Activated CD4-positive, CD25-positive, alpha-beta regulatory T cell (primary cell): ENCODE measurements at places on chromosomes 11 and 22.

- DNase-seq = no peak
Measured at GRCh38 chr22:42844756-42845155, 12.3 kb downstream of the ARFGAP3 start.

DNA sequence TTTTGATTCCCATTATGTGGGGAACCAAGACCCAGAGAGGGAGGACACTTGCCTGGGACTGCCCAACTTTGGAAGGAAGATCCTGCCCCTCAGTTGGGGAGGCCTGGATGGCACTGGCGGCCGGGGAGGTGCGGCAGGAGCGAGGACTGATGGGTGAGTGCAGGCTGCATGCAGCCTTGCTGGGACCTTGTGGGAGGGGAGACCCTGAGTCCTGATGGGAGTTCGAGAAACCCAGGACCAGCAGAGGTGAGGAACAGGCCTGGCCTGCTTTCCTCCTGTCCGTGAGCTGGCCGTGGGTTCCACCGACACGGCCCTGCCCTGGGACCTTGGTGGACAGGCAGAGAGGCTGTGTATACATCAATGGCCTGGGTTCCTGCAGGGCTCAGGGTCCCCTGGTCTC is 19.3 kb upstream of the SMIM38 start:
- no peak for DNase-seq

- DNase-seq = no peak
Measured at GRCh38 chr11:74417860-74418508, 19.8 kb upstream of the PGM2L1 start.

DNA sequence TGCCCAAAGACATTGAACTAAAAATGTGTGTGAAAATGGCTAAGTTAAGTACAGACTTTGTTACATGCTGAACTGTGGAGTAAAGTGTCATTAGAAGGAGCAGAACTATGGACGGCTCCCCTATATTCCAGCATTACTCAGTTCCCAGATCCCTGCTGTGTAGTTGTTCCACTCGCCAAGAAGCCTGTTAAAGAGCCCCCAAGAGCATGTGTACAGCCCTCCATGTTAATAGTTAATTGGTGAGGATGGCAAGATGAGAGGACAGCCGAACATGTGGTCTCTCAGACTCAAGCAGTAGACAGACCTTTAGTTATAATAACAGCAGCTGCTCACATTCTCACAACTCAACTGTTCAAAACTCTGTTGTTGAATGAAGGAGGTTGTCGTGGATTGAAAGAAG is 127.4 kb downstream of the ELP4 start:
- DNase-seq = no peak

DNA sequence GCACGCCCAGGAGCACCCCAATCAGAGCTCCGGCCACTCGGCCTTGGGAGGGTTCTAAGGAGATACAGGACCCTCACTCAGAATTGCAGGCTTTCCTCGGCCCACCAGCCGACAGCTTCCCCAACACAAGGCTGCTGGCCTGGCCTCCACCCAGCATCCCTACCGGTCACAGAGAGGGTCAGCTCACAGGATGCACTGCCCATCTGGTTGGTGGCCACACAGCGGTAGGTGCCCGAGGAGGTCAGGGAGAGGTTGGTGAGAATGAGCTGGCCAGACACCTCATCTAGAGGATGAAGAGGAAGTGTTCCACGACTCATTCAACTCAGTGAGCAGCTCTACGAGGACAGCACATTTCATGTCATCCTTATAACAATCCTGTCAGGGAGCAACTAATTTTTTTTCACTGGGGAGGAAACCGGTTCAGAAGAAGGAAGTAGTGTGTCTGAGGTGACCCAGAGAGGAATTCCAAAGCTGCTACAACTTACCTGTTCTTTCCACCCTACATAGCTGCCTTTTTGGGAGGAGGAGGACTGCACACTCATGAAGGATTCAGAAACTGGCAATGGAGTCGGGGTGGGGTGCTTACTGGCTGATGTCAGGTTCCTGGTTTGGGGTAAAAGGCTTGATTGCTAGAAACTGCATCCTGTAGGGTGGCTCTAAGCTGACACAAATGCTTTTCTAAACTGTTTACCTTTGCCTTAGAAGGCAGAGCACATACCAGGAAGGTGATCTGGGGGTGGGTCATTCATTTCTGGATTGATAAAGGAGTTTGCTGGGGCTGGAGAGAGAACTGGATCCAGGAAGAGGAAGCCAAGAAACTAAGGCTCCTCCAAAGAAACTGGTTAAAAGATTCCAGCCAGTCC is 3.3 kb downstream of the VSIG2 start:
- no peak for DNase-seq

GRCh38 chr11:34870548-34871196 is 45.5 kb downstream of the APIP start:
- DNase-seq = no peak

- no peak for DNase-seq
Measured at GRCh38 chr11:94132152-94132558, 3.5 kb downstream of the PANX1 start.

- DNase-seq = no peak
Measured at GRCh38 chr11:104091281-104092096, 55.0 kb downstream of the DDI1 start.

GRCh38 chr11:75347781-75348566 is 3.5 kb downstream of the ARRB1 start:
- no peak for DNase-seq

GRCh38 chr11:111879637-111879960 is 258 bp downstream of the CFAP68 start:
- DNase-seq = no peak

DNA sequence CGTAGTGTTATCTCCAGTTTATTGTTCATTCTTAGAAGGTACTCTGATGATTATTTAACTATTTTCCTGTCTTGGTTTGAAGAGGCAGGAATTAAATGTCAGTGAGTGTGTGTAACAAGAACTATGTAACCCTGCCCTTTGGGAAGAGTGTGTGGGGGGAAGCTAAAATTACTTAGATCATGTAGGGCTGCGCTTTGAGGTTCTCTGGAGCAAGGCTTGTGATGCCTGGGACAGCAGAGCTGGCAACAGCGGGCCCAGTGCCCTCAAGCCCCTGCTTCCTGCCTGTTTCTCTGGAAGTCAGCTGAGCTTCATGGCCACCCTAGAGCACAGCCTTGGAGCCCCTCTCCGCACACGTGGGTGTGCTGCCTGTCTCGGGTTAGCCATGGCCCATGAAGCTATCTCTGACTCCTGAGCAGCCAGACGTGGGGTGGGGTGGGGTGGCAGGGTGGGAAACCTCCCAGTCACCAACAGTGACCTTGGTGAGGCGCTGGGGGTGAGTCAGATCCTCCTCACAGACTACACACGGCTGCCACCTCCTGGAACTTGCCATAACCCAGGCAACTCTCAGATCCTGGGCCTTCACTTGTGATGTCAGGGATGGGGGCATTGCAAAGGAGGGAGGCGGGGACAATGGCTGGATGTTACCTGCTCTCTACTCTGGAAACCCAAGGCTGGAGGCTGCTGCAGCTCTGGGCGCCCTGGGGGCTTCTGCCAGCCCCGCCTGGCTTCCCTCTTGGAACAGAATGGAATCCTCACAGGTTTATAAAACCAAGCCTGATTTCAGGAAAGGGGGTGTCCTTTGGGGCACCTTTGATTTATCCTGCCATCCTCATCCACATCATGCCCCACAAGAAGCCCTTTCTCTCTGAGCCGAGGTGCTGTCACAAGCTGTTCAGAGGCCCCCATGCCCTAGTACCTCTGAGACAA is 88.6 kb downstream of the SNX19 start:
- DNase-seq = no peak

- DNase-seq = no peak
Measured at GRCh38 chr11:94938095-94939055, 35.0 kb downstream of the CWC15 start.

- no peak for DNase-seq
Measured at GRCh38 chr11:116644941-116645305, 127.9 kb downstream of the BUD13 start.

GRCh38 chr11:85472953-85473352 is 154.2 kb downstream of the DLG2 start:
- no peak for DNase-seq

DNA sequence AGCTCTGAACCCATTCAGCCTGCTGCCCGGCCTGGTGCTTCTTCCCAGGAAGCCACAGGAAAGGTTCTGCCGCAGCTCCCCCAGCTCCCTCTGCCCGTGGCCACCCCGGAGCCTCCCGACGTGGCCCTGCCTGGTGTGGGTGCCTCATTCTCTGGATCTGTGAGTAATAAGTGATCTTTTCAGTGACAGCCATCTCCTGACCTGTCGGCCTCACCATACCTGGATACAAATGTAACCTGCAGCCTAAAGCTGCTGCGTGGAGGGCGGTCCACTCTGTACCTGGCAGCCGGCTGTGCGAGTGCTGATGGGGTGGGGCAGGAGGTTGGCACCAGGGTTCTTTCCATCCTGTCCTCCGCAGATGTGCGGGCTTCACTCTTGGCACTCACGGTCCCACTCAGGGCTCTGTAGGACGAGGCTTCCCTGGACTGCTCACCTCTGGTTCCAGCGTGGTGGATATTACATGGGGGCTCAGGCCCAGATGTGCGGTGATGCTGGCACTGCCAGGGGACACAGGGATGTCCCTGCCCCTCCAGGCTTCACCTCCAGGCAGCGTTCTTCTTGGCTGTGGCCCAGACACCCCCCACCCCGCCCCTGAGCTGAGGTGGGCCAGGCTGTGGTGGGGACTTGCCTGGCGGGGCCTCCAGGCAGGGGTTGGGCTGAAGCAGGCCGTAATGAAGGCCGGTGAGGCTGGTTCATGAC is 748.5 kb downstream of the BRD1 start:
- DNase-seq = no peak

GRCh38 chr22:44567846-44568493 is 69.9 kb upstream of the RTL6 start:
- no peak for DNase-seq

- no peak for DNase-seq
Measured at GRCh38 chr11:121634889-121635288, 182.1 kb upstream of the SORL1-AS1 start.

GRCh38 chr11:47641600-47642098 is 710 bp downstream of the MTCH2 start:
- DNase-seq = no peak

GRCh38 chr11:10856689-10857458 is 979 bp downstream of the ZBED5 start:
- DNase-seq = peak; percentile 6

DNA sequence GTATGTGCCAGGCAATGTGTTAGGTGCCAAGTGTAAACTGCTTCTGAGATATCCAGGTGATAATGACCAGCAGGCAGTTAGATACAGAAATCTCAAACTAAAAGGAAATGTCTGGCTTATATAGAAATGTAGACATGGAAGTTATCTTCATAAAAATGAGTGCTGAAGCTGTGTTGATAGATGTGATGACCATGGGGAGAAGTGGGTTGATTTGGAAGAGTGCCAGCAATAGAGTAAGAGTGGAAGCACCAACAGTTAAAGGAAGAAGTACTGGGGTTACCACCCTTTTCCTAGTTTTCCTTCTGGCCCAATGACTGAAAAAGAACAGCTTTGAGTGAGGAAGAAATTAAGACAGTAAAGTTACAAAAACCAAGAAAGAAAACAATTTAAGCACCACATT is 68.5 kb downstream of the C2CD3 start:
- DNase-seq = no peak

DNA sequence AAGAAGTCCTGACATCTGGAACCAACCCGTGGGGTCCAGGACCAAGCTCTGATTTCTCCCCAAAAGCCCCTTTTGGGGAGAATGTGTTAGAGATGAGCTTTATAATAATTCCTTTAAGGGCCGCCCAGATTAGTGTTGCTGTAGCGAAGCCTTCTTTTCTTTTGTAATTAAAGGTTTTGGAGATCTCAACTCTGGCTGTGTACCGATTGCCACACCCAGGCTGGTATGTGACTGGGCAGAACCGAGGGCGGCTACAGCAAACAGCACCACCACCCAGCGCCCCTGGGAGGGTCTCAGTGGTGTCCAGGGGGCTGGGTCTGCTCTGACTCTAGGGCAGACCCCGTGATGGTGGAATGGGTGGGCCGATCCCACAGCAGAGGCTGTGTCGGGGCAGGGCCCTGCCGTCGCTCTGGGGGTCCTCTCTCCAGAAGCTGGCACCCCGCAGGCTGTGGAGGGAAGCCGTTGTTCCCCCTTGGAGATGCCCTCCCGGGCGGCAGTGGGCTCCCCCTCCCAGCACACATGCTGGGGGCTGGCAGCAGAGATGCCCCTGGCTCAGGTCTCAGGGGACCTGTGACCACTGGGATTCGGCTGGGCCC is 31.0 kb downstream of the TPCN2 start:
- no peak for DNase-seq

- no peak for DNase-seq
Measured at GRCh38 chr11:109241988-109242536, 179.9 kb upstream of the C11orf87 start.

- DNase-seq = no peak
Measured at GRCh38 chr11:77475206-77475605, 1.3 kb upstream of the PAK1 start.

- DNase-seq = no peak
Measured at GRCh38 chr22:36900880-36901279, 12.5 kb upstream of the CSF2RB start.

DNA sequence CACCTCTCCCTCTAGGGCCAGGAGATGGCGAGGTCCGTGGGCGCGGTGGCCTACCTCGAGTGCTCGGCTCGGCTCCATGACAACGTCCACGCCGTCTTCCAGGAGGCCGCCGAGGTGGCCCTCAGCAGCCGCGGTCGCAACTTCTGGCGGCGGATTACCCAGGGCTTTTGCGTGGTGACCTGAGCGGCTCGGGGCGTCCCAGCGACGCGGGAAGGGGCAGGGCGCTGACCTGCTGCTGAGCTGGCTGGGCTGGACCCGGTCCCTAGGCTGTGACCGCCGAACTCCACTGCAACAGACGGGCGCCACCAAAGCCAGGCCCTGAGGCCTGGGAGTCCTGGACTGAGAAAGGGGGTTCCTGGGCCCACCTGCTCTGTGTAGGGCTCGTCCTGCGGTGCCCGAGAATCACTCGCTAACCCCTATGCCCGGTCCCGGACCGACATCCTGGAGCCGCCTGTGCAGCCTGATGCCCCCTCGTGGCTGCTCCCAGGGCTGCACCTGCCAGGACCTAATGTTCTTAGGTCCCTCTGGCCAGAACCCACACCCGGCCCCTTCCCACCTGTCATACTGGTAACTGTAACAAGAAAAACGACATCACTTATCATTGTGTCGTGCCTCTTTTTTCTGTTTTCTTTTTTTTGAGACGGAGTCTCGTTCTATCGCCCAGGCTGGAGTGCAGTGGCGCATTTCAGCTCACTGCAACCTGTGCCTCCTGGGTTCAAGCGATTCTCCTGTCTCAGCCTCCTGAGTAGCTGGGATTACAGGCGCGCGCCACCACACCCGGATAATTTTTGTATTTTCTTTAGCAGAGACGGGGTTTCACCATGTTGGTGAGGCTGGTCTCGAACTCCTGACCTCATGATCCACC is 15.0 kb downstream of the RHOD start:
- peak; percentile 53 for DNase-seq

GRCh38 chr11:76048763-76049162 is 157.5 kb downstream of the WNT11 start:
- DNase-seq = no peak

DNA sequence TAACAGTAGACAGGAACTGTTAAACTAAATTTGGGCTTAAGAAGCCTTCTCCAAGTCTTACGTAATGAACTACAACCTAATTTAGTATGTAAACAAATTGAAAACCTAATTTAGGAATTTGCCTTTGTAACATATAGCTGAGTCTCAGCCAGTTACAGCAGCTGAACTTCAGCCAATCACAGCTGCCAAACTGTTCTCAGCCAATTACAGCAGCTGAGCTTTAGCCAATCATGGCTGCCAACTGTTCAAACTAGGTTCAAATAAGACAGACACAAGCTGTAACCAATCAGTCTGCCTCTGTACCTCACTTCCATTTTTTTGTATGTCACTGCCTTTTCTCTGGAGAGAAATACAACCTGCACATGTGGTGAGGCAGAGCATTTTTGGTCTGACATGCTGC is 95.0 kb upstream of the CD44 start:
- no peak for DNase-seq

- DNase-seq = no peak
Measured at GRCh38 chr22:38316364-38317121, 690 bp downstream of the CSNK1E start.
